ENCODE measurements at places on chromosomes 7 and 10. TPM values are rescaled to one million over a fixed set of nuclear protein-coding genes. Genes with fewer than 3 reads are reported as not detected.

- DNase-seq = no peak
Observed at GRCh38 chr7:28573059-28573553, 160.8 kb downstream of the CREB5 start.

GRCh38 chr10:99457813-99458212 is 27.4 kb upstream of the GOT1 start:
- no peak for DNase-seq

DNA sequence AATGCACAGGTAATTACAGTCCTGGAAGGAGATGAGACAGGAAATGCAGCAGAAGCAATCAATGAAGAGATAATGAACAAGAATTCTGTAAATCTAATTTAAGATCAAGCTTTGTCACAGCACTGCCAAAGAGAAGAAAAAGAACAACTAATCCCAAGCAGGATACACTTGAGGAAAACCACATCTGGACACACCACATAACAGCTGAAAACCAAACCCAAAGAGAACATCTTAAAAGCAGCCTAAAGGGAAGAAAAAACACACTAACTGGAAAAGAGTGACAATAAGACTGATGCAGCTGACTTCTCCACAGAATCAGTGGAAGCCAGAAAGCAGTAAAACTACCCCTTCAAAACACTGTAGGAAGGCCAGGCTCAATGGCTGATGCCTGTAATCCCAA is 10.2 kb downstream of the CYTH3 start:
- DNase-seq = no peak

- DNase-seq = no peak
Observed at GRCh38 chr7:80775482-80775881, 137.0 kb downstream of the CD36 start.

- no peak for DNase-seq
Observed at GRCh38 chr7:130877236-130877990, 143.4 kb upstream of the KLF14 start.

DNA sequence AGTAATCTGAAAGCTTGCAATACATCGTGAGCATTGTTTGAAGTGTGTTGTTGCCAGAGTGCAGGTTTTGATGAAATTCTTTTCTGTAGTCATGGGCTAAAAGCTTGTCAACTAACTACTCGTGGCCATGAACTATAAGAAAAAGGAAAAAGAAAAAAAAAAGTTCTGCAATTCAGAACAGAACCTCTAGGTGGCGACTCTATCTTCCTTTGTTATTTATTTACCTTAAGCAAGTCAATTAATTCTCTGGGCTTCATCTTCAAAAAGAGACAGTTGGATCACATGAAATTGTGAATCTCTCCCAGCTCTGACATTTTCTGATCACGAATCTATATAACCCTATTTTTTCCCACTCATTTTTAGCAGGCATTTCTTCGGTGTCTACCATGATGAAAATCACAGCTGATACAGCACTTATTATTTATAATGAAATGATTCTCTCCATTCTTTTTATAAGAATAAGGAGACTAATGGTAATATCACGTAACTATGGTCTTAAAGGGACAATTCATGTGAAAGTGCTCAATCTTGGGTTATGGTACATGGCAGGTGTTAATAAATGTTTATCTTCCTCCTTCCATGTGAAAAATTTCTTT is 18.8 kb downstream of the TMEM196 start:
- DNase-seq = peak; percentile 29

DNA sequence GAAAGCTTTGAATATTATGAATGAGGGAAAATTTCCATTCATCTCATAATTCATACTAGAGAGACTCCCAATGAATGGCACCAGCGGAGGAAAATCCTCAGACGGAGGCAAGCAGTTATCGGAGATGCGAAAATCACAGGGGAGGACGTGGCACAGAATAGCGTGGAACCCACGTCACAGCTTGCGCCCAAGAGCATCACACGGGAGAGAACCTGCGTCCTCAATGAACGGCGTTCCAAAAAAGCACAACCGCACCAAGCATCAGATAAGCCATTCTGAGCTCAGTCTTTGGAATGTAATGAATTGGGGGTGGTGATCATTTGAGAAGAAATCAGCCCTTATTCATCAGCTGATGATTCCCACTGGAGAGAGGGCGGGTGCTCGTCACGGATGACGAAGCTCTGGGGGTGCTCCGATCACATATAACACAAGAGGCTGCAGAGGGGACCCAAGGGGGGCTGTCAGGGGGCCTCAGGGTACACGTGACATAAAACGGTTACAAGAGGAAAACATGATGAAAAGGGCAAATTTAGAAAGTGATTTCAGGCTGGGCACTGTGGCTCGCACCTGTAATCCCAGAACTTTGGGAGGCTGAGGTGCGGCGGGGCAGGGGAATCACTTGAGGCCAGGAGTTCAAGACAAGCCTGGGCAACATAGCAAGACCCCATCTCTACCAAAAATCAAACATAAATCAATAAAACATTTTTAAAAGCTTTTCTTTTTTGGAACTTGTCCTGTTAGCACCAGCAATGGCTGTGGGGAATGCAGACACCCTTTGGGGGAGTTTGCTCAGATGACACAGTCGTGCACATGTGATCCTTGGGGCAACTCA is 33.8 kb upstream of the FIS1 start:
- DNase-seq = no peak

DNA sequence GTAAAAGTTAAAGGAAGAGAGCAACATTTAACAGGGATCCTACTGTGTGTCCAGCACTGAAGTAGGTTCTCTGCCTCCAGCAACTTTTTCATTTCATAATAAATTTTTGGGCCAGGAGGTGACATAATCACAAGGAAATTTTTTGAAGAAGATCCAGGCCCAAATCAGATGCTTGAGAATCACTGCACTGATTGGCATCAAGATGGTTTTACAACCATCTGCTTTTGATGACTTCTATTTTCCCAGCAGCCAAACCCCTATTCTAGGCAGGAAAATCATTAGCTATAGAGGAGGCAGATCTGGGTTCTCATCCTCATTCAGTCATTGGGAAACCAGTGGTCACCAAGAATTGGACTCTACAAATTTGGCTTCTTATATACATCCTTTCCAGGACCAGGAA is 79.0 kb downstream of the ARL4A start:
- no peak for DNase-seq

DNA sequence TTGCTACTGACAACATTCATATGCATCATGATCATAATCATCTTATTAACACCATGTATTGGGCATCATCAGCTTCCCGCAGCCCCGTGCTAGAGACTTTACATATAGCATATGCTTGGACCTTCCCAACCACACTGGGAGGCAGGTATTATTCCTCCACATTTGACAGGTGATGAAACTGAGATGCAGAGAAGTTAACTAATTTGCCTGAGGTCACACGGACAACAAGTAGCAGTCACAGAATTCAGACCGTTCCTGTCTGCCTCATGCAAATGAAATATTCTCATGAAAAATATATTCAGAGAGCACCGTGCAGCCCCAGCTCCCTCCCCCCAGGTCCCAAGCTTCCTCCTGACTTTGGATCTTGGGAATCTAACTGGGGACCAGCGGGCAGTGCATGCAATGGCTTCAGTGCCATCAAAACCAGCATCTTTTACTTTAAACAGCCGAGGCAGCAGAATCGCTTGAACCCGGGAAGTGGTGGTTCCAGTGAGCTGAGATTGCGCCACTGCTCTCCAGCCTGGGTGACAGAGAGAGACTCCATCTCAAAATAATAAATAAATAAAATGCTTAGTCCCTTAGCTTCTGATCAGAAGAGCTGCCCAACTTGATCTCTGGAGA is 112.2 kb upstream of the GPR26 start:
- no peak for DNase-seq

- no peak for DNase-seq
Observed at GRCh38 chr7:90669492-90669891, 73.4 kb downstream of the CDK14 start.

GRCh38 chr7:102888561-102889233 is 24.1 kb upstream of the LRRC17 start:
- no peak for DNase-seq

DNA sequence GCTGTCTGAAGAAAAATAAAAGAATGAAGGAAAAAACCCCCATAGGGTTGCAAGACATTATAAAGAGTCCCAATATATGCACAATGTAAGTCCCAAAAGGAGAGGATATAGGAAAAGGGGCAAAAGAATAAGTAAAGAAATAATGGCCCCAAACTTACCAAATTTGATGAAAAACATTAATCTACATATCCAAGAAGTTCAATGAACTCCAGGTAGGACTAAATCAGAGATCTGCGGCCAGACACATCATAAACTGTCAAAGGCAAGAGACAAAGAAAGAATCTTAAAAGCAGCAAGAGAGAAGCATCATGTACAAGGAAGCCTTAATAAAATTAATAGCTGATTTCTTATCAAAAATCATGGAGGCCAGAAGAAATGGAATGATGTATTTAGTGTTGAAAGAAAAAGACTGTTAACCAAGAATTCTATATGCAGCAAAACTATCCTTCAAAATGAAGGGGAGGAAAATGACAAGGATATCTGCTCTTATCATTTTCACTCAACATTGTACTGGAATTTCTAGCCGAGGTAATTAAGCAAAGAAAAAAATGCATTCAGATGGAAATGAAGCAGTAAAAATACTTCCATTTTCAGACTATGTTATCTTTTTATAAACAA is 95.7 kb upstream of the GLI3 start:
- DNase-seq = no peak

DNA sequence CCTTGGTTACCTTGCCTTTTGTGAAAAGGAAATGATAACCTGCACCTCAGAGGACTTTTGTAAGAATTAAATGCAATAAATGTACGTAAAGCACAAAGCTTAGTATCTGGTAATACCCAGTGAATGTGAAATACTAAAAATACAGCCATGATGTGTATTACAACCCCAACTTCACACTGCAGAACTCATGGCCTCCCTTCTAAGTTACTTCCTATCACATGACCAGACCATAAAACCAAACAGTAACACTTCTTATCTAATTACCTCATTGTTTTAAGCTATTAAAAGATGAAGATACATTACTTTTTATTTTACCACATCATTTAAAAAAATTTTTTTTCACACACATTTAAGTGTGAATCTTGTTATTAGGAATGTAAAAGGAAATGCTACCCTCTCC is 29.0 kb downstream of the VPS41 start:
- no peak for DNase-seq

DNA sequence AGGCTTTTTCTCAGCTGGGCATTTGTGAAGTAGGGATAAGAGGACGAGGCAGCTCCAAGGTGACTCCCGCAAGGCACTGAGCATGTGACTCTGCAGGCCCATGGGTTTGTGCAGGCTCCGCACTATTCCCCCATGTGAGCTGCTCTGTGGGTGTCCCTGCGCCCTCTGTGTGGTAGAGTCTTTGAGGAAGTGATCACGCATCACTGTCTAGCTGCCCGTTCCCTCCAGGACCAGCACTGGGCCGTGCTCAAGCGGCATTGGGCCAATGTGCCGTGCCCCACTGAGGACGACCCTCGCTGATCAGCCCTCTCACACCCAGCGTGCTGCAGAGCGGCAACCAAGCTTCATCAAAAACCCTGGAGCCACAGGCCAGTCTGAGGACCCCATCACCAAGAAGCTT is 7.5 kb downstream of the PRKAG2 start:
- DNase-seq = no peak

- no peak for DNase-seq
Observed at GRCh38 chr10:12788277-12788676, 213.2 kb downstream of the CCDC3 start.

DNA sequence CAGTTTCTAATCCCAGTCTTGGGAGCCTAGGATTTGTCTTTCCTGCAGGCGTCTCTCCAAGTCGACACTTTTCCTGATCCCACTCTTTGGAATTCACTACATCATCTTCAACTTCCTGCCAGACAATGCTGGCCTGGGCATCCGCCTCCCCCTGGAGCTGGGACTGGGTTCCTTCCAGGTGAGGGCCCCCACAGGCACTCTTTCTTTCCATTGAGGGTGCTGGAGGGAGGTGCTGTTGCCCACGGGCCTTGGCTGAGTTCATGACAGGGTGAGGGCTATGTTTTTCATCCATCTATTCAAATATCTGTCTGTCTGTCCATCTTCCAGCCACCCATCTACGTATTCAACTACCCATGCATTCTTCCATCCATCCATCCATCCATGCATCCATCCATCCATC is 12.6 kb downstream of the GHRHR start:
- no peak for DNase-seq

- no peak for DNase-seq
Observed at GRCh38 chr10:79277579-79278269, 69.5 kb upstream of the PPIF start.

- peak; percentile 65 for DNase-seq
Observed at GRCh38 chr7:22357311-22358175, 589 bp upstream of the RAPGEF5 start.

DNA sequence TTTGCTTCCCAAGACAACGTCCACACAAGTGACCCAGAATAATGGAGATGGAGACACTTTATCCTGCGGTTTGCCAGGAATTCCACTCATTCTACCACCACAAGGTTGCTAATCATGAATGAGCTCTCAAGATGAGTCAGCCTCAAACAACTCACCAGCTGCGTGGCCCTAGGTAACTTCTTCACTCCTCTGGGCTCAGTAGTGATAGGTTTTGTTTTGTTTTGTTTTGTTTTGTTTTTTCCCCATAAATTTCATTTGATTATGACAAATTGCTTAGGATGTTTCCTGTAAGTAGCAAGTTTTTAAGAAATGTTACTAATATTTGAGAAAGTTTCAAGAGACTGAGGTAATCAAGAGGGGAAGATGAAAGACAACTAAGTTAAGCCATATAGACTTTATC is 286.8 kb downstream of the PARD3 start:
- no peak for DNase-seq

DNA sequence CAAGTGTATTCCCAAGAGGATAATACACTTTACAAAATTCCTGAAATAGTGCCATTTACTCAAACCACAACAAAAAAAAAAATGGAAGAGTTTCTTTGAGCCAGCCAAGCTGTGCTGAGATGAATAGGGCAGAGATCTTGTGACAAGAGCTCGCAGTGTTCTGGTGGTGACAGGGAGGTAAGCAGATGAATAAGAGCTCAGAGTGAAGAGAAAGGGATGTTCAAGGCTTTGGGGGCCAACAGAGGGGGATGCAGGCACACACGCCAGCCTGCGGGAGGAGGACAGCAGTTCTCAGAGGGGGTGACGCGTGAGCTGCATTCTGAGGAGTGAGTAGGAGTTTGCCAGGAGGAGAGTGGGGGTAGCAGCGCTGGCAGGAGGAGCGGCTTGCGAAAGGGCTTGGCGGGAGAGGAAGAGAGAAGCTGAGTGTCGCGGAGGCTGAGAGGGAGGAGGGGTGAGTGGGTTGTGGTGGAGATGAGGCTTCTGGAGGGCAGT is 194.4 kb upstream of the IMMP2L start:
- no peak for DNase-seq

- DNase-seq = no peak
Observed at GRCh38 chr10:114271075-114271778, 32.2 kb downstream of the VWA2 start.

GRCh38 chr7:135753616-135754413 is 5.2 kb upstream of the FAM180A start:
- no peak for DNase-seq

- DNase-seq = no peak
Observed at GRCh38 chr10:43273543-43273942, 6.7 kb upstream of the RASGEF1A start.

GRCh38 chr7:24656608-24657007 is 83.4 kb downstream of the PALS2 start:
- no peak for DNase-seq

Gene GRID2IP
- polyA plus RNA-seq = 0.91 TPM

Gene GRM3
- 0.13 TPM for polyA plus RNA-seq

Gene FZD1
- 53.5 TPM for polyA plus RNA-seq

Gene MIOS
- polyA plus RNA-seq = 56.6 TPM

Gene POLD2
- polyA plus RNA-seq = 108 TPM

Gene INSYN2A
- polyA plus RNA-seq = 2.6 TPM

Gene CAV1
- polyA plus RNA-seq = 27.3 TPM

Gene CLCN1
- polyA plus RNA-seq = 0.35 TPM

Gene ATXN7L1
- polyA plus RNA-seq = 14.3 TPM

Gene PSPH
- 30.4 TPM for polyA plus RNA-seq

Gene AGAP5
- polyA plus RNA-seq = 35.2 TPM

Gene PPP1R3A
- not detected for polyA plus RNA-seq

Gene CYP3A7
- 1.2 TPM for polyA plus RNA-seq

Gene FKBP6
- 0.60 TPM for polyA plus RNA-seq
